ENCODE measurements at places on chromosomes 7 and 10. TPM values are rescaled to one million over a fixed set of nuclear protein-coding genes. Genes with fewer than 3 reads are reported as not detected.

LLCFC1 gene
- total RNA-seq, result 0.67 TPM

TMEM273 gene
- 0.27 TPM for total RNA-seq

PRKG1 gene
- 21.5 TPM for total RNA-seq

MYL7 gene
- not detected for total RNA-seq

NPY gene
- total RNA-seq, result not detected

GDF10 gene
- 0.10 TPM for total RNA-seq

ATP5MK gene
- total RNA-seq, result 816 TPM

RET gene
- 24.1 TPM for total RNA-seq

FBXL13 gene
- 1.8 TPM for total RNA-seq

OR2A5 gene
- total RNA-seq, result 0.15 TPM

LOXL4 gene
- 0.83 TPM for total RNA-seq
